ENCODE measurements at places on chromosomes 13 and 19.

DNA sequence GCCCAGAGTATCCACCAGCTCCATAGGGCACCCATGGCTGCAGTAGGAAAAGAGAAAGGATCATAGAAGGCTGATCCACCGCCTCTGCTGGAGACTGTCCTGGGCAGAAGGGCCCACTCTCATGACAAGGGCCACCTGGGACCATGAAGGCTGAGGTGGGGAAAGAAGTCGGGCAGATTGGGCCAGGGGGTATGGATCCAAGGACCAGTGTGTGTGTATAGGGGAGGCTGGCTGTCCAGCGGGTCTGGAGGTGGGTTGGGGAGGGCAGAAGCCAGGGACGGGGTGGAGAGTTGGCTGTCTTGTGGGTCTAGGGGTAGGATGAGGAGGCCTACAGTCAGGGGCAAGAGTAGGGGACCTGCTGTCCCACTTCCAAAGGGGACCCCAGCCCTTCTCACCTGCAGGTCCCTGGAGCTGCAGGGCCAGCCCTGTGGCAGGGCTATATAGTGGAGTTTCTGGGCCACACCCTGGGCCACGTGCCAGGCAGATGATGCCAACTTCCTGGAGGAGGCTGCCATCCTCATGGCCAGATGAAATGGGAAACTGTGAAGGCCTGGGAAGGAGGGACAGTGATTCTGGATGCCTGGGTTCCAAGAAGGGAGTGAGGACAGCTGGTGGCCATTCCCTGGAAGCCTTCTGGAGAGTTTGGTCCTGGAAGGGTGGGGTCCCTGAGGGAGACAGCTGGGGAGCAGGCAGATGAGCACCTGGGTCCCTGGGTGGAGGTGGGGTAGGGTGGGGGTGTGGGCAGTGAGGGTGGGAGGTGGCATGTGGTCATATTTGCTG, at the start of gene FCGBP:
FCGBP (minus strand) TSS at position 51 of the 780 bp plus-strand sequence.
- no peak for DNase-seq

GRCh38 chr19:3041761-3042620, 12.9 kb upstream of the TLE2 start:
- no peak for DNase-seq

DNA sequence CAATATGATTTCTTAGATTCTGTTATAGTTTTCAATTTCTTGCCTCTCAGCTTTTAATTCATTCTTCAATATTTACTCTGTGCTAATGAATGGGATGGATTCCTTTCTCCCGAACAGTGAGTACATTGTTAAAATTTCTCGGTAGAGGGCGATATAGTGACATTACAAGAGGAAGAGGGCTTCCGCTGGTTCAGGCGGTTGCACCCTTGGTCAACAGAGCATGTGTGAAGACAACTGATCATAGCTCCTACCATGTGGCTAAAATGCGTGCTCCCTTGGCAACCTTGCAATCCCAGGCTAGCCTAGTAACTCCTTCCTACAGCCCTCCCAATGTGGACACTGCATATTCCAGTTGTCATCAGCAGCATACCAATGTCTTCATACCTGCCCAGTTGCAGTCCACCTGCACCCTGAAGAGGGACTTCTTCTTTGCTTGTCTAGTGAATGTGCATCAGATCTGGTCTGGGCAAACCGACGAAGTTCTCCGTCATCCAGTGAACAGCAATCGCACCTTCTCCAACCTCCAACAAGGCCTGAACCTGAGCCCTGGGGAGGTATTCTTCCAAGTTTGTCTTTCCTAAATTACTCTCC, 653.0 kb upstream of the GPC6 start:
- DNase-seq, result peak; percentile 31

DNA sequence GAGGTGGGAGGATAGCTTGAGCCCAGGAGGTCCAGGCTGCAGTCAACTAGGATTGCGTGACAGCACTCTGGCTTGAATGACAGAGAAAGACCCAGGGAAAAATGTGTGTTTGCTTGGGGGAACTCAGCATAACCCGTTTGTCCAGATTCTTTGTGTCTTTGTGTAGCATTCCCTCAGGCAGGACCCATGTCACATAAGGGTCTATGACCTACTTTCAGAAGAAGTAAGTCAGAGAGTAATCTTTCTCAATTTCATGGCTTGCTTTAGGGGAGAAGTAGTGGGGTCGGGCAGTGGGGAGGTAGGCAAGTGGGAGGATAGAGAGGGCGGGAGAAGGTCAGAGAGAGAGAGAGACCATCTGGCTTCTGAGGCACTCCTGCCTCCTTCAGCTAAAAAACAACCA, 11.9 kb upstream of the PSPC1 start:
- DNase-seq, result no peak

DNA sequence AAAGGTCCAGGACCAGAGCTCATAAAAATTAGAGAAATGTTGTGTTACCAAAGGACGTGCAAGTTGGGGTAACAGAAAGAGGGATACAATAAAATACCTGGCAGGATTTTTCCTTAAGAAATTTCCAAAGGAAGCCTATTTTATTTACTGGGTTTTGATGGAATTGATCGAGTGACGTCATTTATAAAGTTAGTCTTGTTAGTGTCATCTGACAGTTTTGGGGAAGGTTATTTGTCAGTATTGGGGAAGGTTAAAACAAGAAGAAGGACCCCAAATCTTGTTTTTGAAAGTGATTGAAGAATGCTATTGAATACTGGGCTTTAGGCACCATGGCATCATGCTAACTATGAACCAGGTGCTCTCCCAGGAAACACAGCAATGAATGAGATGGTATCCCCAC, 287.9 kb downstream of the HS6ST3 start:
- no peak for DNase-seq

DNA sequence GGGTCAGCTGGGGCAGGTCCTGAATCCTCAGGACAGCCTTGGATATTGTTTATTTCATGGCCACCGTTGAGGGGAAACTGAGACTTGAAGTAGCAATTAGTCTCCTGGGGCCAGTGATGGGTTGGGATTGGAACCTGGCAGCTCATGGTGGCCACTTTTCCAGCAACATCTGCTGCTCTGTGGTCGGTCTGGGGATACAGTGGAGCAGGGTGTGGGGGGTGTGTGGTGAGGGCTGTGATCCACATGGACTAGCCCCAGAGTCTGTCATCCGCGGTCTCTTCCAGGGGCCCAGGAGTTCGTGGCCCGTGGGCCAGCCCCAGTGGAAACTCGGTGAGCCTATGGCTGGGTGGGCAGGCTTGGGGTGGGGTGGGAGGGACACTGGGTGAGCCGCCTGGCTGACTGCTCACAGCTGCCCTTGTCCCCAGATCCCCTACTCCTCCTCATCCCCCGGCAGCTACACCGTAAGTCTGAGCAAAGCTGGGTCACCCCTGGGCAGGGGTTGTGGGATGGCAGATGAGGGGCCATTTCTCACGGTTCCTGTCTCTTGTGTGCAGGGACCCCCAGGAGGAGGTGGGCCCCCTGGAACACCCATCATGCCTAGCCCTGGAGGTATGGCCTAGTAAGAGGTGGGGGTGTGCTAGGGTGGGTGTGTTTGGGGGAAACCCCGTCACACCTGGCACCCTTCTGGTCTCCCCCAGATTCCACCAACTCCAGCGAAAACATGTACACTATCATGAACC, 5.5 kb downstream of the ISYNA1 start:
- DNase-seq, result no peak

- DNase-seq, result no peak
Observed at GRCh38 chr13:100523981-100524386, 64.6 kb downstream of the GGACT start.

- DNase-seq, result no peak
Observed at GRCh38 chr13:107450931-107451330, 764.4 kb downstream of the LIG4 start.

DNA sequence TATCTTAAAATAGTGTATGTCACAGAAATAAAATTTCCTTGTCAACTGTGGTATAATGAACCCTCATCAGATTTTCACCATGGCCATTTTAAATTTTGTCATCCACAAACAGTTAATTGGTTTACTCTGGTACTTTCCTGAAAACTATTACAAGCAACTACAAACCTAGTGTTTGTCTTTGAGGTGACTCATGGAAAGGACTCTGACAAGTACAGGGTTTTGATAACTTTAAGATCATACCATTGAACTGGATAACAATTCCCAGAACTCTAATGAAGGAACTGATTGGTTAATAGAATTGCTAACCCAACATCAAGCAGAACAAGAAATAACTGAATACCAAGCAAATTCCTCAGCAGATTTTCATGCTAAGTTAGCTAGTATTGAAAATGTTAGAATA, 237.7 kb upstream of the IPO5 start:
- DNase-seq, result no peak

GRCh38 chr13:91153372-91153771, 194.1 kb upstream of the MIR17HG start:
- DNase-seq, result no peak

DNA sequence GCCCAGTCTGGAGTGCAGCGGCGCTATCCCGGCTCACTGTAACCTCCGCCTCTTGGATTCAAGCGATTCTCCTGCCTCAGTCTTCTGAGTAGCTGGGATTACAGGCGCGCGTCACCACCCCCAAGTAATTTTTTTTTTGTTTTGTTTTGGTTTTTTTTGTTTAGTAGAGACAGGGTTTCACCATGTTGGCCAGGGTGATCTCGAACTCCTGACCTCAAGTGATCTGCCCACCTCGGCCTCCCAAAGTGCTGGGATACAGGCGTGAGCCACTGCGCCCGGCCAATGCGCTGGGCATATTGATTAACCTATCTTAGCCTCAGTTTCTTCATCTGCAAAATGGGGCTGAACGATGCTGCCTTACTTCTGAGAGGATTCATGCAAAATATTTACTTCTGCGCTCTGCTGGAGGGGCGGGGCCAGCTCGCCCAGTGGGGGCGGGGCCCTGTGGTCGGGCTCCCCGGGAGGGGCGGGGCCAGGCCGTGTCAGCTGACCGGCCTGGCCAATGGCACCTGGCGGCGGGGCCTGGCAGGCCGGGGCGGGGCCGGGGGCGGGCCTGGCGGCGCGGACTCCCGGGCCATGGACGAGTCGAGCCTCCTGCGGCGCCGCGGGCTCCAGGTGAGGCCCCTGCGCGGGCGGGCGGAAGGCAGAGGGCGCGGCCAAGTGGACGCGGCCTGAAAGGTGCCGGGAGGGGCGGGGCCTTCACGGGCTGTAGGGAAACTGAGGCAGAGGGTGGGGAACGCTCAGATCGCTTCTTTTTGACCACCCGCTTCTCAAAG, at the start of gene MAST3:
MAST3 (plus strand) TSS at position 562 of the 776 bp plus-strand sequence; CDS start at position 577, 15 bp downstream.
- peak; percentile 89 for DNase-seq

DNA sequence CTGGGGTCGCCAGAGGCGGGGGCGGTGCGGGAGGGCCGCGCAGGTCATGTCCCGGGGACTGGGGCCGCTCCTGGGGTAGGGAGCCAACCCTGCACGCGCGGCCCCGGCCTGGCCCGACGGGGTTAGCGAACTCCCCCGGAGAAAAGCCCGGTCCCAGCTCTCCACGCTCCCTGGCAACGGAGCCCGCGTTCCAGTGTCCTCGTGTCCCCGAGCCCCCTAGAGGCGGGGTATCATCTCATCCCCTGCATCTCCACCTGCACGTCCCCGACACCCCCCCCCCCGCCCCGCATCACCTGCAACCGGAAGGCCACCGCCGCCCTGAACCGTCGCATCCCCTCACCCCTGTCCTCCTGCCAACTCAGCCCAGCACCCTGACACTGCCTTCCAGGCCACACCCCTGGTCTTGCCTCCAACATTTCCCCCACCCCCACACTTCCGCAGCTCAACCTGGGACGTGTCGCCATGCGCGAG, 2.7 kb downstream of the WDR88 start:
- no peak for DNase-seq

- no peak for DNase-seq
Observed at GRCh38 chr19:40416918-40417642, 3.9 kb upstream of the PRX start.

DNA sequence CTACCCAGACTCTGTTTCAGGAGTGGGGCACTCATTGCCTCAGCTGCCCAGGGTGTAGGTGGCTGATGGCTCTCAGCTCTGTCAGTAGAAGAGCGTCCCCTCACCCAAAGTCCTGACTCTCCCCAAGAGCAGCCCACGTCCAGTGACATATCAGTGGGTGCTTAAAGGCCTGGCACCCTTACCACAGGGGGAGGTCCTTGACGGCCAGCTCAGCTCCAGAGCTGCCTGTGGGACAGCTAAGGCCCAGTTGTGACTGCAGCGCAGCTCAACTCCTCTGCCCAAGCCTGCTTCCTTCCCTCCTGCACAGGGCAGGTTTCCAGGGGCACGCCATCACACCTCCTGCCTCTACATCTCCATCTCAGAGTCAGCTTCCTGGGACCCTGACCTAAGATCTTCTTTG, 32.4 kb downstream of the GRIK5 start:
- DNase-seq, result no peak

DNA sequence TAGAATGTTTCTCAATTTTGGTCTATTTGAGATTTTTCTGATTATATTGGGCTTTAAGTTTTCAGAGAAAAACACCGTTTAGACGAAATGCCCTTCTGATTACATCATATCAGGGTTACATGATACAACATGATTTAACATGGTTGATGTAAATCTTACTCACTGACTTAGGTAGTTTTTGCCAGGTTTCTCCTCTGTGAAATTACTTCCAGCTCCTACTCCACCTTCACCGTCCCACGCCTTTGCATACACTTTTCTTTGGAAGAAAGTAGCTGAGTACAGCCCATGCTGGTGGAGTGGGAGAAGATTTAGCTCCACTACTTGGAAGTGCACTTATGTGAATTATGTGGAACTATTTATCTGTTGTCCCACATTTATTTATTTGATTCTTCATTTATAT, 433.2 kb upstream of the KLHL1 start:
- no peak for DNase-seq

- no peak for DNase-seq
Observed at GRCh38 chr13:28468023-28468915, 26.7 kb downstream of the FLT1 start.

Data from glutamatergic neuron (in vitro differentiated cells).